Skeletal muscle tissue (tissue), 5 donors: ENCODE measurements at places on chromosomes 7 and 10. TPM values are rescaled to one million over a fixed set of nuclear protein-coding genes. Genes with fewer than 3 reads are reported as not detected.

PON1 gene
- total RNA-seq = not detected

VGF gene
- not detected for total RNA-seq

ATG9B gene
- not detected for total RNA-seq

CFAP70 gene
- 1.6 TPM for total RNA-seq

C7orf57 gene
- not detected for total RNA-seq

DNAH11 gene
- total RNA-seq = under 0.01 TPM

CDNF gene
- total RNA-seq = 1.0 TPM

TMEM236 gene
- total RNA-seq = under 0.01 TPM

STARD3NL gene
- 28.2 TPM for total RNA-seq
